ENCODE measurements at places on chromosomes 11 and 22.

DNA sequence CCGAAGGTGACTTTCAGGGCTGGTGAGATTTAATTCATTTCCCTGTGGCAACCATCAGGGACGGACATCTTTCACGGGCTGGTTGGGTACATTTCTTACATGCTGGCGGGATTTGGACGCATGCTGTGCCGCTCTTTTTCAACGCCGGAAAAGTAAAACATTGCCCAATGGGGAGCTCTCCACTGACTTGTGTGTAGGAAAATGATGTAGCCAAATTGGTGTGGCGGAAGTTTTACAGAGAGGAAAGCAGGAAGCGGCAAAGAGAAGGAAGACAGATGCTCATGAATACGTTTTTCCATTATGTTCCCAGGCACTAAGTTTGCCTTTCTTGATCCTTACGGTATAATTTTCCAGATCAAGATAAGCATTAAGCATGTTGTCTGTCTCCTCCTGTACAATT lies 375.8 kb downstream of the NTM start:
- no peak for DNase-seq

DNA sequence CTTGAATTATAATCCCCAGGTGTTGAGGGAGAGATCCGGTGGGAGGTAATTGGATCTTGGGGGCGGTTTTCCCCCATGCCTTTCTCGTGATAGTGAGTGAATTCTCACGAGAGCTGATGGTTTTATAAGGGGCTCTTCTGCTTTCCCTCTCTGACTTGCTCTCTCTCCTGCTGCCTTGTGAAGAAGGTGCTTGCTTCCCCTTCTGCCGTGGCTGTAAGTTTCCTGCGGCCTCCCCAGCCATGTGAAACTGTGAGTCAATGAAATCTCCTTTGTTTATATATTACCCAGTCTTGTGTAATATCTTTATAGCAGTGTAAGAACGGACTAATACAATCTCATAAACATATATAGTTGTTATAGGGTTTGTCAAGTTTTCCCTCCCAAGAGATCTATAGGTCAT lies 32.8 kb downstream of the KCNE3 start:
- DNase-seq = no peak

DNA sequence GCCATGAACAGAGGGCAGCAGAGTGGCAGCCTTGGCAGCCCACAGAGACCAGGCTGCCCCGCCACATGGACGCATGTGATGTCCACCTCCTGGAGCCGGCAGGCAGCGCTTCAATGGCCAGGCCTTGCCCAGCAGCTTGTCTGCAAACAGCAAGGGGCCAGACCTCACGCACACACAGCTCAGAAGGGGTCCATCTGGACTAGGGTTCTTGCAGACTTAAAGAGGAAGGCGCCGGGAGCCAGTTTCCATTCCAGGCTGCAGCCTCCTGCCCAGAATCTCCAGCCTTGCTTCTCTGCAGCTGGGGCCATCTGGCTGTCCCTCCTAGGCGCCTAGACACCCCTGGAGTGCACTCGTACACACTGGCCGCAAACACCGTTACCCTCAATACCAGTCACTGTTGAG lies 91.9 kb upstream of the TMEM45B start:
- DNase-seq = no peak

- DNase-seq = no peak
Measured at GRCh38 chr22:37760152-37760551, 47.6 kb upstream of the GCAT start.

GRCh38 chr11:28860893-28861292 lies 752.7 kb downstream of the METTL15 start:
- DNase-seq = no peak
